Amniotic stem cell (primary cell): ENCODE measurements at places on chromosomes 12 and 14.

DNA sequence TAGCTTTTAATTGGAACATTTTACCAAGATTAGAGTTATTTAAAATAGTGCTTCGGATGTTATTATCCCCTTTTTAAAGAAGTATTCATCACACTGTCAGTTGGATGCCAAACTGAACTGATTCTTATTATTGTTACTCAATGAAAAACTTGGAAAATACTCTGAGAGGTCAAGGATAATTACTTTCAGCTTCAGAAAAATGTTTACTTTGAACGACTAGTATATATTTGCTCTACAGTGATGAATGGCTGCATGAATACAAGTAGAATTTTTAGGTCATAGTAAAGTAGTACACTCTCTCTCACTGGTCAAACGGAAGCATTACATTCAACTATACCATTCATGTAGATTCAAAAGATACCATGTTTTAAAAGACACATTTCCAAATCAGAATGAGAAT lies 269.2 kb downstream of the CCDC91 start:
- DNase-seq, result no peak

DNA sequence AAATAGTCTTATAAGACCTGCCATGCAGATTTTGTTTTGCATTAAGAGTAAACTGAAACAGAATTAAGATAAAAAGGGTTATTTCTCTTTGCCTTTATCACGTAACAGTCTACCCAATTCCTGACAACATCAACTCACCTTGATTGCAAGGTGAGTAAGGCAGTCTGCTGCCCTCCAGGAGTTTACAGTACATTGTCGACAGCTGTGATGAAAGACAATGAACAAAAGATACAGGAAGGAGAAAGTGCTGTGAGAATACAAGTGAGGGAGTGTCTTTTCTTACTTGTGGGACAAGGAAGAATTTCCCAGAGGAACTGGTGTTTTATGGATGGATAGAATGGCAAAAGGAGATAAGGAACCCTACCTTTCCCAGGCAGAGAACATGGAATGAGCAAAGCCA lies 101.0 kb downstream of the RTN1 start:
- no peak for DNase-seq

DNA sequence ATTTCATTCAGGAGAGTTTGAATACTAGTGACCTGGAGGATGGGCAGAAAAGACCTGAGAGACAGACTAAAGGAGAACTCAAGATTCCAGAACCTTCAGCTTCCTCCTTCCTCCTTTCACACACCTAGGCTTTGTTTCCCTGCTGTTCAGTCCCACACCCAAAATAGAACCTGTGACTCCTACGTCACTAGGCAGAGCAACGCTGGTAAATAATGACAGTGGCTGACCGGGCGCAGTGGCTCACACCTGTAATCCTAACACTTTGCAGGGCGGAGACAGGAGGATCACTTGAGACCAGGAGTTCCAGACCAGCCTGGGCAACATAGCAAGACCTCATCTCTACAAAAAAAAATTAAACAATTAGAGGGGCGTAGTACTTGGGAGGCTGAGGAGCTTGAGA lies 166.4 kb upstream of the FKBP4 start:
- no peak for DNase-seq

DNA sequence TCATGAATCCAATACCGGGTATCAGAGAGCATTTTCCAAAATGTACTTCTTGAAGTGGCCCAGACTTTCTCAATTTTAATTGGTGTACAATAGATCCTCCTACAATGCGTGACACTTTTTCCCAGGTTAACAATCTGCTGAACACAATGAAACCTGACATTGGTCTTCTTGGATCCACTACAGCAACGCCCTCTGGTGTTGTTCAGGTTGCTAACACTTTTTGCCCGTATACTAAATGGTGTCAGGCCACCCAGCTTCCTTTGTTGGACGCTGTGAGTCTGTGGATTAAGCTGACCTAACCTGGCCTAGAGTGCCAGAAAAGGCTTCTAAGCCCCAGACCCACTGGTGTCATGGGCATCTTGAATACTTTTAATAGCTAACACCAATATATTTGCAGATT lies 89.2 kb downstream of the KCNK10 start:
- no peak for DNase-seq

- DNase-seq, result no peak
These were observed 996 bp downstream of the REC8 start for GRCh38 chr14:24172871-24173281.

DNA sequence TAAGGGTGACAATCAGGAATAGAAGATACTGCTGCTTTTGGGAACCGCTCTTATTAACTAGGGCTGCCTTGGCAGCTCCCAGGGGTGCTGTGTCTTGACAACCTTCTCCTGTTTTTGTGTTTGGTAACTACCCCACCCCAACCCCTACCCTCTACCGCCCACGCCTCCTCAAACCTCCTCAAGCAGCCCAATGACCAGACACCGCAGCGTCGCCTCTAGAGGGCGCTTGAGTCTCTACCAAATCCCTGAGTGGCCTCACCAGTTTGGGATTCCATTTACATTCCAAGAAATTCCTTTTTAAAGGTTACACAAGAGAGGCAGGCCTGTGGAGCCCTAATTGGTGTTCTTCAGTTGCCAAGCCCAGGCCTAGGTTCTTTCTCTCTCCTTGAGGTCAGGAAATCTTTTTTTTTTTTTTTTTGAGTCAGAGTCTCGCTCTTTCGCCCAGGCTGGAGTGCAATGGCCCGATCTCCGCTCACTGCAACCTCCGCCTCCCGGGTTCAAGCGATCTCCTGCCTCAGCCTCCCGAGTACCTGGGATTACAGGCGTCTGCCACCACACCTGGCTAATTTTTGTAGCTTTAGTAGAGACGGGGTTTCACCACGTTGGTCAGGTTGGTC lies 72.4 kb upstream of the USP44 start:
- peak; percentile 69 for DNase-seq

DNA sequence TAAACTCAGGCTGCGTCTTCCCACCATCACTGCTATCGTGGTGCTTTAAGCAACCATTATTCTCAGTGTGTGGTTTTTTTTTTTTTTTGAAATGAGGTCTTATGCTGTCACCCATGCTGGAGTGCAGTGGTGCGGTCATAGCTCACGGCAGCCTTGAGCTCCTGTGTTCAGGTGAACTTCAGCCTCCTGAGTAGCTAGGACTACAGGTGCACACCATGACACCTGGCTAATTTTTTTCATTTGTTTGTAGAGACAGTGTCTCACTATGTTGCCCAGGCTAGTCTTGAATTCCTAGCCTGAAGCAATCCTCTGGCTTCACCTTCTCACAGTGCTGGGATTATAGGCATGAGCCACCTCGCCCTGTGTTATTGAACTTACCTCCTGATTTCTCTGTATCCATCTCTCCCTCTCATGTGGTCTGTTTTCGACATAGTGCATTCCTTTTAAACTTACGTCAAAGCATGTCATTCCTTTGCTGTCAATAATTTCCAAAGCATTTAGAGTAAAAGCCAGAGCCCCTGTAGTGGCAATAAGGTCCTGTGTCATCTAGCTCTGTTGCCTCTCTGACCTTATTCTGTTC lies 255.5 kb downstream of the SNAPC1 start:
- DNase-seq, result no peak

DNA sequence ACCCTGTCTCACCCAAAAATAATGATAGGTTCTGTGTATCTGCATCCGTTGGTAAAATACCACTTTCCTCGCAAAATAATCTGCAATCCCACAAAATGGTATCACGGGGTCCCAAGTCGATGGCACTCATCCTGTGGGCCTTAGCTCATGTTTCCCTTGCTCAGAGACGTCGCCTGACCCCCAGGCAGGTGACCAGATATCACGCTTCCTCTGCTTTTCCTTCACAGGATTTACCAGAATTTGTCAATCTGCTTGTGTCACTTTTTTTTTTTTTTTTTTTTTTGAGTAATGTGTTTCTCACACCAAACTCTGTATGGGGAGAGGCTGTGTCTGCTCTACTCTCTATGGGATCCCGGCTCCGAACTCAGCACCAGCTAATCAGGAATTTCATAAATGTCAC lies 162.7 kb downstream of the PRKCH start:
- DNase-seq, result no peak

DNA sequence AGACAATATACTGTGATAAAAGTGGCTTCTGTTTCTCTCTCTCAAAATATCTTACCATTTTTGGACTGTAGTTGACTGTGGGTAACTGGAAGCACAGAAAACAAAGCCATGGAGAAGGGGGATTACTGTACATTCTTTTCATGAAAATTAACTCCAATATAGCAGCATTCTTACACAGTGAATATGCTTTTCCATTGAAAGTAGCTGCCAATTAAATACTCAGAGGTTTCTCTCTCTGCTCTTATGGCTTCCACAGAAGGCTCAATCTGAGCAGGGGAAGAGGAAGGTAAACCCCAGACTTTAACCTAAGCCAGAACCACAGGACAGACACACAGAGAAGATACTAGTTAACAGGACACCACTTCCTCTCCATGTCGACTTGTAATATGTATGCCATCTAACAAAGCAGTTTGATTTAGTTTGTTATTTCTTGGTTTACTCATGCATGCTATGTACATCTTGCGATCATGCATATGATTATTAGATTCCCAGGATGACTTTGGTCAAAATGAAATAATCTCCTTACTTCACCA lies 150.2 kb downstream of the SSPN start:
- no peak for DNase-seq

GRCh38 chr14:64569138-64569631 lies 19.4 kb downstream of the PPP1R36 start:
- DNase-seq, result peak; percentile 61

- DNase-seq, result no peak
These were observed 6.0 kb upstream of the SDSL start for GRCh38 chr12:113416091-113416754.

DNA sequence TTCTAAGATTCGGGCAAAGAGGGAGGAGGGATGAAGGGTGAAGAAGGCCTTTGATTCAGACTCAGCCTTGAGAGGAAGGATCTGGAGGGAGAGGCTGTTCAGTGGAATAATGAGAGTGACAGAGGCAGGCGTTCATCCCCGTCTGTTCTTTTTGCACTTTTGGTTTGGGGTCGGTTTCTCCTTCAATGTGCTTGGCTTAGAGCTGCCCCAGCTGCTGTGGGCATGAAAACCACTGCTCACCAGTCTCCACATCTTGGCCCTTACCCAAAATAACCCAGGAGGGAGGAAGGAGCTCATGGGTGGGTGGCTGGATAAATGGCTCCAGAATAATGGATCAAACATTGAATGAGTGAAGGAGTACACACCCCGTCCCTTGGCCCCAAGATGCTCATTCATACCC lies 261.7 kb upstream of the FKBP4 start:
- no peak for DNase-seq

DNA sequence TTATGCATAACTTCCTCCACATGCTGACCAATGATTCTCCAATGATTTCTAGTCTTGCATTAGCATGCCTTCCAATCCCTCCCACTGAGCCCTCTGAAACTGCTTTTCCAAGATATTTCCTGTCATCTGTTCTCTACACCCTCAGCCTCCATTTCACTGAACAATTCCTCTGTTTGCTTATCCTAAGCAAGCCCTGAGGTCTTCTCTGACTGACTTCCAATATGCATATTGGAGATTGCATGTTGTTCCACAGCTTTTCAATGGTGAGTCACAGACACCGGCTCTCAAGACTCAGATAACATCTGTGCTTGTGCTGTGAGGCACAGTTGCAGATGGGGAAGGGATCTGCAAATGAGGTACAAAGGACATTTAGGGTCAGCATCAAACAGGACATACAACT lies 141.0 kb downstream of the SLC16A7 start:
- DNase-seq, result peak; percentile 74

DNA sequence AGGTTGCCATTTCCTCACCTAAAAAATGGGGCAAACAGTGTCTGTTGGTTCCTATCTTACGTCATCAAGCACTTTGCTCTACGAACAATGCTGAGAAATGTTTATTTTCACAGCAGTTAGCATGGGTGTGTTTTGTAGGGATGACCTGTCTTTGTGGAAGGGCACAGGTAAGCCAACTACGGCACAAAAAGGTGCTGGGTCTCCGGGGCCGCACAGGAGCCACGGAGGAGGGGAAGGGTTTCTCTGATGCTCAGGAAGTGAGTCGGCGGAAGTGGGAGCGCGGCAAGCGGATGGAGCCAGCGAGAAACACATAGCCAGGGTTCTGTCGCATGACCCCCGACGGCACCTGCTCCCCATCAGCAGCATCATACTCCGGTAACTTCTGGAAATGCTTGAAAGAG lies 65.6 kb upstream of the TCL1B start:
- no peak for DNase-seq

DNA sequence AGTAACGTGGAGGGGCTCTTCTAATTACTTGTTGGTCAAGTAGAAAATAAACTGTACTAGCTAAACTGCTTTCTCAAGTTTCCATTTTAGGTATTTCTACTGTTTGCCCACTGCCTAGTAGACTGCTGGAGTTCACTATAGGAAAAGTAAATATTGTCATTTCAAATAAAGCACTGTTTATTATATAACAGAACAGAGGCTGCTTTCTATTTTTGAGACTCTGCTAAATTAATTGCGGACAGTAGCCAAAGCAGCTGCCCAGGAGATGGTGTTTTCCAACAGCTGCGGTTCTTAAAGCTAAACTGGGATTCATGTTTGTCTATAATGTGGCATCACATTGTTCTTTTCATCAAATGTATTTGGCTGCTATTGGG lies 15.9 kb upstream of the SIX1 start:
- DNase-seq, result no peak

- no peak for DNase-seq
These were observed 29.0 kb downstream of the TESC start for GRCh38 chr12:117069926-117070900.

DNA sequence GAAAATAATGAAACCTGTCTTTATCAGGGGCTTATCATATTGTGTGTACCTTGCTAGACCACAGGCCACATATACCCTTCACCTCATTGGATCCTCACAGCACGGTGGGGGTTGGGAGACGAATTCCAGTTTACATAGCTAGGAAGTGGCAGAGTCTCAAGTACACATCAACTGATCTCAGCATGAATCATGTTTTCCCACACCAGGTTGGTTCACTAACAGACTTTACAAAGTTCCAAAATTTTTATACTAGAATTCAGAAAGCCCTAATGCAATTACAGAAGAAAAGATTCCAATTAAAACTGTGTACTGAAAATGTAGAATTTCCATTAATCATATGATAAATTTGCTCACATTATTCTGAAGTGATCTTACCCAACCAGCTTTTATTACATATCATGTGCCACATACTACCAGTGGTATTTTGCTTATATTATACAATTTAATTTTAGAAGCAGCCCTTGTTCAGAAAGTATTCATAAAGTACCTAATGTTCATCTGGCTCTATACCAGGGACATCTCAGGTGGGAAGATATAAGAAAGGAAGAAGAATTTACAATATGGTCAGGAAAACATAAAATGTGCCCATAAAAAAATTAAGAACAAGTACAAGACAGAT lies 196.2 kb downstream of the ITPR2 start:
- no peak for DNase-seq

- no peak for DNase-seq
These were observed 315.3 kb upstream of the PRICKLE1 start for GRCh38 chr12:42904683-42905418.

GRCh38 chr14:95070748-95071435 lies 86.4 kb downstream of the DICER1 start:
- DNase-seq, result no peak
